ENCODE measurements at places on chromosomes 12 and 14.

DNA sequence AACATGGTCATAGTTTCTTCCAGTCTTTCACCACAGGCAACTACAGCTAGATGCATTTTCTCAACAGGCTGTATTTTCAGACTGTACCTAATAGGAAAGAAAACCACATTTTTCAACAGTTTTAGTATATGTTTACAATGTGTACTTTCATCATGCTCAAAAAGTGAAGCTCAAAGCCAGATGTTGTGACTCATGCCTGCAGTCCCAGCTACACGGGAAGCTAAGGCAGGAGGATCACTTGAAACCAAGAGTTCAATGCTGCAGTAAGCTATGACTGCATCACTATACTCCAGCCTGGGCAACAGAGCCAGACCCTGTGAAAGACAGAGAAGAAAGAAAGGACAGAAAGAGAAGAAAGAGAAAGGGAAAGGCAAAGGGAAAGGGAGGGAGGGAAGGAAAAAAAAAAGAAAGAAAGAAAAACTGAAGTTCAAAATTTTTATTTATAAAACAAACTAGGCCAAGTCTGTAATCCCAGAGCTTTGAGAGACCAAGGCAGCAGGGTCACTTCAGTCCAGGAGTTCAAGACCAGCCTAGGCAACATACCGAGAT, 25.5 kb downstream of the GXYLT1 start:
- no peak for DNase-seq

DNA sequence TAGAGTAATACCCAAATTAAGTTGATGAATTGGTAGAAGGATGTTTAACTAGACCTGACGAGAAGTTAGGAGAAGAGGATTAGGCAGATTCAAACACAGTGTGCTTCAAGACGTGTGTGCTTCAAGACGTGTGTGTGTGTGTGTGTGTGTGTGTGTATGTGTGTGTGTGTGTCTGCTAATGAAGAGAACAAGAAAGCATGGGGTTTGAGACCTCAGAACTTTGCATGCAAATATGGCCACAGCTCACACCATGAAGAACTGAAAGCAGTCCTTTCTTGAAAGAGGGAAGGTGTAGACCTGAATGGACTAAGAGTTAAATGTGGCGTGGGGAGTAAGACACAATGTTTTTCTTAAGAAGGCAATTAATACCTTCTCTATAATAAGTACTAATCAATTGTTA, 32.5 kb upstream of the SSPN start:
- no peak for DNase-seq

GRCh38 chr12:104002686-104003085, 37.0 kb downstream of the TDG start:
- DNase-seq: no peak

- DNase-seq: no peak
Measured at GRCh38 chr14:73810478-73811163, 41.0 kb upstream of the PTGR2 start.

DNA sequence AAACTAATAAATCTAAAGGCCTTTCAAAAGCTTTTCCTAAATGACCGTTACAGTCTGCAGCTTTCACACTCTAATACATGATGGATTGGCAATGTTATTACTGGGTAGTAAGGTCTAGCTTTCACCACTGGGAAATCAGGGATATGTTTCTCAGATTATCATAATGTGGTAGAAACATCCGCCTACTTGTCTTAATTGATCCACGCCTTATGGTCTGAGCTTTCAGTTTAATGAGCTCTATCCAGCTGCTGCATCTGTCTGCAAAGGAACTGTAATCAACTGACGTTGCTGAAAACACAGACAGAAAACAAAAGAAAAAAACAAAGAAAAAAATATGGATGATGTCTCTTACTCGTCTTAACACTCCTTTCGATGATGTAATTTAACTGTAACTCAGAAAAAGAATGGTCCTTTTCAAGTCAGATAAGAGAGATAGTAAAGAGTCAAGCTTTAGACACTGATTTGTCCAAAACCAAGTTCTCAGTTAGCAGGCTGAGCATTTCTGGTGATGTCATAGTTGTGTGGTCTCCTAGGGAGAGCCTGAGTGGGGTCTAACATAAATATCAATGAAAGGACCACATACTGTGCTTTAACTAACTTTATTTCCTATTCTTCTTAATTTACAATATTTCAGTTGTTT, 85.9 kb downstream of the C2CD5 start:
- DNase-seq: no peak

- no peak for DNase-seq
Measured at GRCh38 chr12:48961331-48961730, 4.0 kb upstream of the ARF3 start.

- no peak for DNase-seq
Measured at GRCh38 chr12:51862947-51863346, 14.4 kb upstream of the FIGNL2 start.
